Activated gamma-delta T cell treated with anti-CD3 and anti-CD28 coated beads, Interleukin-2, amount 50 U/mL, for 16 hours (primary cell): ENCODE measurements at places on chromosomes 7 and 10.

GRCh38 chr7:75776295-75776971 lies 4.4 kb upstream of the CCL26 start:
- DNase-seq: peak; percentile 32

- no peak for DNase-seq
These were observed 136.4 kb downstream of the CDC14C start for GRCh38 chr7:49060743-49061142.

GRCh38 chr10:110821508-110821907 lies 50.2 kb upstream of the PDCD4 start:
- no peak for DNase-seq

- DNase-seq: no peak
These were observed 176.8 kb downstream of the PKD1L1 start for GRCh38 chr7:47771336-47771989.

- no peak for DNase-seq
These were observed 99.4 kb downstream of the EBF3 start for GRCh38 chr10:129864601-129865126.

- no peak for DNase-seq
These were observed 72.9 kb downstream of the ATE1 start for GRCh38 chr10:121854809-121855445.

DNA sequence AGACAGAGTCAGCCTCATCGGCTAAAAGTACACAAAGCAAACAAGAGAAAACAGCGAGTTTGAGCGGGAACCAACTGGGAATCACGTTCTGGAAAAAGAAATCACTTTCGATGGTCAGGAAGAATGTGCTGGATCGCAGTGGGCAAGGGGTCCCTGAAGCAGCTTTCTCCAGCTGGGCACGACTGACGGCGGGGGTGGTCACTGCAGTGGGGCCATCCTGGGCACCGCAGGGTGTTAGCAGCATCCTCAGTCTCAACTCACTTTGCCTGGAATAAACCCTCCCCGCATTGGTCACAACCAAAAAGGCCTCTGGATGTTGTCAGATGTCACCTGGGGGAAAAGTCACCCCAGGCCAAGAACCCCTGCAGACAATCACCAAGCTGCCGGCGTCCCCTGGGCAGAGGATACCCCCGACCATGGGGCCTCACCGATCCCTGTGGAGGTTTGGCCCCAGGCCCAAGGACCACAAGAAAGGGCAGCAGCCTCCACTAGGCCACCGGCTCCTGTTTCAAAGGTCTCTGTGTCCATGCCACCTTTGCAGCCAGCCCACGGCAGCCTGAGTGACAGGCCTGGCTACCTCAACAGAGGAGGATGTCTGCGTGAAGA lies 42.9 kb downstream of the EBF3 start:
- no peak for DNase-seq

DNA sequence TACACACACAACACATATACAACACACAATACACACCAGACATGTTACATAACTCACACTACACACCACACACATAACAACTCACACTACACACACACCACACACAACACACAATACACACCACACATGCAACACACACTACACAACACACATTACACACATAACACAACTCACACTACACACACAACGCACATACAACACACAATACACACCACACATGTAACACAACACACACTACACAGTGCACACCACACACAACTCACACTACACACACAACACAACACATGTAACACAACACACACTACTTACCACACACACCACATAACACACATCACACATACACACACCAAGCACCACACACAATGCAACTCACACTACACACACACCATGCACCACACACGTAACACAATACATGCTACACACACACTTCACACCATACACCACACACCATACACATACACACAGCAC lies 166.5 kb downstream of the KCNMA1 start:
- DNase-seq: no peak

DNA sequence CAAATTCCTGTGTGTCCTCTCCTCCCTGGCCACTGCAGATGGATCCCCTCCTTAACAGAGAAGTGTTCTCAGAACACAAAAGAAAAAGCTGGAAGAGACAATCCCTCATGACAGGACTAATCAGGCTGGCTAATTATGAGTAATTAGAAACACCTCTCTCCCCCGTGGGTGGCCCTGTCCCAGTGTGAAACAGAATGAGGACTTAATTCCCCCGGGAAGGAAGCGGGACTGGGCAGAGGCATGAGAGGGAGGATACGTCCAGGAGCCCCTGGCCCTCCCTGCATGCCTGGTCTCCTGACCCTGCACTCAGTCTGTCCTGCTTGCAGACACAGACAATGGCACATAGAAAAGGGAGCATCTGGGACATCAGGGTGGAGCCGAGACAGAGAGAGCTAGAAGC lies 7.6 kb upstream of the ADCYAP1R1 start:
- DNase-seq: no peak

DNA sequence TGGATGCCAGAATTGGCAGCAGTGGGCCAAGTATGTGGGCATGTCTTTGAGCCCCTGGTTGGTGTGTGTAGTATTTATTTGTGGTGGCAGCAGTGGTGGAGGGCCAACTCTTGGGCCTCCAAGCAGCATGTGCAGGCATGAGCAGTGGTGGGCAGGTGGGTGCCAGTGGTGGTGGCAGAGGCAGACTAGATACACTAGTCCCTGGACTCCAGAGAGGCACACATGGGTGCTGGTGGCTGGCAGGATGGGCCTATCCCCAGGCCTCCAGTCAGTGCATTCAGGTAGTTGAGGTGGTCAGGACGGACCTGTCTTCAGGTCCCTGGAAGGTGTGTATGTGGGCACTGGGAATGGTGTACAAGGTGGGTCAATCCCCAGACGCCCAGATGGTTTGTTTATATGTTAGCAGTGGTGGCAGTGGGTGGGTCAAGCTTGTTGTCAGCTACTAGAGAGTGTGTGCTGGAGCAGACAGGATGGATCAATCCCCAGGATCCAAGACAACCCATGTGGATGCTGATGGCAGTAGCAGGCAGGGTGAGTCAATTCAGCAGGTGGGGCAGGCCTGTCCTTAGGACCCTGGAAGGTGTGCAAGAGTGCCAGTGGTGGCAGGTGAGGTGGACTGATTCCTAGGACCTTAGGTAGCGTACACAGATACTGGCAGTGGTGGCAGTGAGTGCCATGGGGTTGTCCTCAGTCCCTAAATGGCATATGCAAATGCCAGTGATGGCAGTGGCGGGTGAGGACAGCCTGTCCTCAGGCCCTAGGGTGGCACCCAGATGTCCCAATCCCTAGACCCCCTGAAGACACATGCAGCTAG lies 294.3 kb downstream of the RPS24 start:
- no peak for DNase-seq

GRCh38 chr10:101161494-101162299 lies 30.6 kb downstream of the TLX1 start:
- peak; percentile 60 for DNase-seq

DNA sequence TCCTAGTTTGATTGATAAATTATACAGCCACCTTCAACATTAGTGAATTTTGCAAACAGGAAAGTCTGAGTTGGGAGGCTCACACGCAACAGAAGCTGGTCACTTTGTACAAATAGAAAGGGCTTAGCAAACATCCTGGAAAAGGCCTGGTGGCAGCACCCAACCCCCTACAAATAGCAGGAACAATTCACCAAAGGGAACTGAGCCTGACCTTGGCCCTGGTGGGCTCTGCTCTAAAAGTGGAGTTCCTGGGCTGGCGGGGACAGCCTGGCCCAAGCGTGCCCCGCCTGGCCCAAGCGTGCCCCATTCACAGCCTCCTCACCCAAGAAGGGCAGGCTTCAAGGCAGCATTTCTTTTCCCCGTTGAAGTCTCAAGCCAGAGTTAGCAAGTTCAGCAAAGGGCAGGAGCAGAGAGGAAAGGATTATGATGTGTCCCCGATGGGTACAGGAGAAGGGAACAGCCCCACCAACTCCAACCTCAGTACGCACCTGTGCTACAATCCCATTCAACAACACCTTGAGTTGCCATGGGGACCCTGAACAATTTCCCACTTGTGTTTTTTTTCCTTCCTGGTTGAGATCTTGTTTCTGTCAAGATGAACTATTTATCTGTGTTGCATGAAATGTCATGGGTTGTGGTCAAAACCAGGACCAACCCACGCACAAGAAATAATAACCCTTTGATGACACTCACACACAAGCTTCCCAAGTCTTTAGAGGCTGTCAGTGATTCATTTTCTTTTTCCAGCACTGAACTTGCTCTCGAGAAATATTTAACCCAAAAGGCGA lies 43.4 kb downstream of the RGS10 start:
- no peak for DNase-seq

DNA sequence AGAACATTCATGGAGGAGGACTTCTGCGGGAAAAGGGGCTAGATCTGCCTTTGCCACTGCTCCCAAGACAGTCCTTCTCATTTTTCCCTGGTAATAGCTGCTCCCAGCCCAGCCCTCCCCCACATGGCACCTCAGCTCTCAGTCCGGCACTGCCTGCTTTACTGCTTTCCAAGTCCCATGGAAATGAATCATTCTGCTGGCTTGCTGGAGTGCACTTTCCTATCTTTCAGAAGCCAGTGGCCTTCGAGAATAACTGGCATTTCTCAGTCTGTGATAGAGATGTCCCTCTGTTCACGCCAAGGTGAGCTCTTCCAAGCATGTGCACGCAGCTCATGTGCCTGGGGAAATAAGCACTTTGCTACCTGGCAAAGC lies 61.4 kb downstream of the SYPL1 start:
- no peak for DNase-seq

GRCh38 chr10:131429942-131430341 lies 118.4 kb upstream of the TCERG1L start:
- no peak for DNase-seq

- DNase-seq: no peak
These were observed 12.3 kb downstream of the CAV2 start for GRCh38 chr7:116511552-116512519.
